ENCODE measurements at places on chromosomes 2 and 18. TPM values are rescaled to one million over a fixed set of nuclear protein-coding genes. Genes with fewer than 3 reads are reported as not detected.

Gene RRM2
- 5.4 TPM for total RNA-seq

Gene SLC8A1
- 82.9 TPM for total RNA-seq

Gene TEX44
- total RNA-seq = not detected

Gene SPP2
- total RNA-seq = not detected

Gene FAHD2A
- 47.4 TPM for total RNA-seq

Gene DYTN
- not detected for total RNA-seq

DNA sequence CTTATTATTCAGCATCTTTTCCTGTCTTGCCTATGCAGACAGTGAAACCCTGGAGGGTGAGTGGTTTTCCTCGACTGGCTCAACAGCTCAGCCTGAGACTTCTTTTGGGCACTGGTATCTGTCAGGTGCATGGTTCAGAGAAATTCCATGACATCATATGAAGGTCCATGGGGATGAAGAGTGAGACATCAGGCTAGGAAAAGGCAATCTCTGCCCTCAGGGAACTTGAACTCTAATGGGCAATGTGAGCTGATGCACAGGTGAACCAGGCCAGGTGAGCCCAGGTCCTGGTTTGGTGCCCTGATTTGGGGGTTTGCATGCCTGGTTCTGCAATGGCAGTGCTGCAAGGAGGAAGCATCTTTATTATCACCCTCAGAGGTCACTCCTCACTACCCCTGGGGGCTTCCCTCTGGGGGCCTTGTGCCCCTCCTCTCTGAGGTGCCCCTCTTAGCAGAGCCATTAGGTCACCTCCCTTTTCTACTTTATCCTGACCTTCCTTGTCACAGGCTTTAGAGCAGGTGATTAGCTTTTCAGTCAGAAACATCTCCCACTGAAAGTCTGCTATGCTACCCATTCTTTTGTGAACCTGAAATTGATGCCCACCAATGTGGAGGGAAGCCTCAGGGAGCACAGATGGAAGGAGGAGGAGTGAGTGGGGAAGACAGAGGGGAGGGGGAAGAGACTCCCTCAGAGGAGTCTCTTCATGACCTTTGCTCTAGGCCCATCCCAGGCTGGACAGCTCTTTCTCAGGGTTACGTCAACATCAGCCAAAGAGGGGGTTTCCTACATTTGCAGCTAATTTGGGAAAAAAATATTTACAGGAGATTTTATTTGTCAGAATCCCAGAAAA is 47.3 kb downstream of the MERTK start:
- no peak for DNase-seq

- no peak for DNase-seq
These were observed 23.2 kb downstream of the MAP4K4 start for GRCh38 chr2:101720732-101721131.

DNA sequence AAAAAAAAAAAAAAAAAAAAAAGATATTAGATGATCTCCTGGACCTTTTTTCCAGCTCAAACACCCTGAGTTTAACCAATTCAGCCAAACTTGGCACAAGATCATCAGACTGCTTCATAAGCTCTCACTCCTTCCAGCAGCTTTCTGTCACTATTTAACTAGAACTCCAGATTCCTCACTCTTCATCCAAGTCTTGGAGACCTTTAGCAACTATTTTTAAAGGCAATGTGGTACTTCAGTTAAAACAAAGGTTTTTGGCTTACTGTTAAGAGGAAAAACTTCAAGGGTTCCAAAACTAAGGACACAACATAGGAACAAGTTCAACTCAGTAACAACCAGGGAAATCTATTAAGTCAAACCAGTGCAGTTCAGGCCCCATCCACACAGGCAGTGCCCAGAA is 23.2 kb downstream of the LAMA1 start:
- DNase-seq = no peak

DNA sequence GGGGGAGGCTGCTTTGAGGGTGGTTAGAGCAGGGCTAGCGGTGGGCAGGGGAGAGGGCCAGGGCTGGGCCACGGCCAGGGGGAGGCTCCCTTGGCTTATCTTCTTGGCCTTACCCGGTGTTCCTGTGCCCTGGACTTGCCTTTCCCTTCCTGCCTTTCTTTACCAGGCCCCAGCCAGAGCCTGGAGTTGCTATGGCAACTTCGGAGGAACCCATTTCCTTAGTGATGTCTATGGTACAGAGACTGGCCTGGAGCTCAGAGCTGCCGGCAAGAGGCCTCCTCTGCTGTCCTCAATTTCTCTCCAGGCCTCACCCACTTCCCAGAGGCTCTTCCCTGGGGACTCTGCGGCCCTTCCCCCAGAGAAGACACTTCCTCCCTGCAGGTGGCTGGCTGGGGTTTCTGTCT is 11.5 kb downstream of the SPEG start:
- DNase-seq = no peak

GRCh38 chr2:11552260-11552638 is 18.4 kb downstream of the GREB1 start:
- DNase-seq = no peak

DNA sequence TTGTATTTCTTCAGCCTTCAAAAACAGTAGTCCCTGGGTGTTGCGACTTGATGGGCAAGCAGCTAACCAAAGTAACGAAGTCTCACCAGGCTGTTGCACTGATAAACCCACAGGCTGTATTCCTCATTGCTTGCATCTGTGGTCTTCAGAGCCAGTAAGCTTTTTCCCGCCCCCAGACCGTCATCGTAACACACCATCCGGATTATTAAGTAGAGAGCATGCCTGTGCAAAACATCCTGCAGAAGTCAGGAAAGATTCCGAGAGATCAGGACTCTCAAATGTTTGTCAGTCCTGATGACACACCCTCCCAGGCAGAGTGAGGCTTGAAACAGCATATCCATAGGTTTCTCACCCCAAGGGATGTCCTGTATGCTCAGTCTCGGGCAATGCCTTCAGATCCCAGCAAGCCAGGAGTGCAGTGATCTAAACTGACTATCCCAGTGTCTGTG is 15.9 kb downstream of the ITGB1BP1 start:
- DNase-seq = no peak

- DNase-seq = no peak
These were observed 306.7 kb upstream of the CCDC68 start for GRCh38 chr18:55265984-55266383.

DNA sequence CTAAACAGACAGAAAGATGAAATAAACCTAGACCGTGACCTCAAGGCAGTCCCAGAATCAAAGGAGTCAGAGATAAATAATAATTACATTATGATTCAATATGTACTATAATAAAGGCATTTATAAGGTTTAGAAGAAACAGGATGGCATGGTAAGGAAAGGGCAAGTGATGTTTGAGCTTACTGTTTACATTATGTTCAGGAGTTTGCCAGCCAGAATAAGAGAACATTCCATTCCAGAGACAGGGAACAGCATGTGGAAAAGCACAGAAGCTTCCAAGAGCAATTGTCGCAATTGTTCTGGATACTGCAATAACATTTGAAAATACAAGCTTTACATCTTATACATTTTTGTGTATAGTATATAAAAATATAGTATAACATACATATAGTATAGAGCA is 50.0 kb upstream of the FRZB start:
- DNase-seq = no peak

- no peak for DNase-seq
These were observed 50.8 kb downstream of the PID1 start for GRCh38 chr2:229220254-229220653.

- DNase-seq = no peak
These were observed 38.5 kb downstream of the REV1 start for GRCh38 chr2:99451280-99451679.

- DNase-seq = no peak
These were observed 41.3 kb downstream of the RALB start for GRCh38 chr2:120294008-120294340.

- DNase-seq = no peak
These were observed 342.8 kb downstream of the EIPR1 start for GRCh38 chr2:3034856-3035255.

- no peak for DNase-seq
These were observed 80.3 kb upstream of the FAM237A start for GRCh38 chr2:206561962-206562361.

DNA sequence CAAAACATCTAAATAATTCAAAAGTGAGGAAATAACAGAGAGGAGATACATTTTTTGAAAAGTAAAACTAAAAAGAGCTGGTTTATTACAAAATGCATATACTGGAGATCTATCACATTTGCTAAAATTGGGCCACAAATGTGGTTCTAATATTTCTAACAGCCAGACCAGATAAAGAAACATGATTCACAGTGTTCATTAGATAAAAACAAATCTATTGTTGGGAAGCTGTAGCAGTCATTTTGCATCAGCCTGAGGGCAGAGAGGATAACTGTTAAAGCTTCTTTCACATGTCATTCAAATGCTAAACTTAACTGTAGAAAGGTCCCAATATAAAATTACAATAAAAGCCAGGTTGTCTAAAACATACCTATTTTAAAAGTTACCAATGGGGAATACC is 148.3 kb downstream of the GULP1 start:
- DNase-seq = no peak

DNA sequence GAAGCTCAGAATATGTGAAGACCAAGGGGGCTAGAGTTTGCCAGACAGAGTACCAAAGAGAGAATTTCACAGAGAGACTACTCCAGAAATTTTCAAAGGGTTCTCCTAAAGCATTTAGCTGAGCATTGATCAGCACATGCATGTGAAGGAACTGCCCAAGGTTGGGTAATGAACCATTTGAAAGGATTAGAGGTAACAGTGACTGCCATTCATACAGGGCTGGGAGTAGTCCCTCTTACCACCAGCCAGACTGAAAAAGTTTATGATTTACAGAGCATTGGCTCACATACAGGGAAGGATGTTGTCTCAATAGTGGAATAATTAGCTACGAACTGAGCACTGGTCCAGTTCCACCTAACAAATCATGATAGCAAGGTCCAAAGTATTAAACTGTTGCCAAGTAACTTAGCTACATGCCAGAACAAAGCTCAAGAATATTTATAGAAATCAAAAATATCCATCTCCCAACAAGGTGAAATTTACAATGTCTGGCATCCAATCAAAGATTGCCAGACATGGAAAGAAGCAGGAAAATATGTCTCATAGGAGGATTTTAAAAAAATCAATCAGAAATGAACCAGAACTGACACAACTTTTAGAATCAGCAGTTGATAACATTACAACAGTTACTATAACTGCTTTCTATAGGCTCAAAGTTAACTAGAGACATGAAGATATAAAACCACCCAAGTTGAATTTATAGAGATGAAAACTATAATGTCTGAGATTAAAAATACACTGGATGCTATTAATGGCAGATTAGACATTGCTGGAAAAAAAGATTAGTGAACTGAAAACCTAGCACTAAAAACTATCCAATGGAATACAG is 25.7 kb upstream of the RNF103 start:
- DNase-seq = peak; percentile 55

GRCh38 chr2:24304098-24304497 is 56.2 kb downstream of the ITSN2 start:
- peak; percentile 43 for DNase-seq

DNA sequence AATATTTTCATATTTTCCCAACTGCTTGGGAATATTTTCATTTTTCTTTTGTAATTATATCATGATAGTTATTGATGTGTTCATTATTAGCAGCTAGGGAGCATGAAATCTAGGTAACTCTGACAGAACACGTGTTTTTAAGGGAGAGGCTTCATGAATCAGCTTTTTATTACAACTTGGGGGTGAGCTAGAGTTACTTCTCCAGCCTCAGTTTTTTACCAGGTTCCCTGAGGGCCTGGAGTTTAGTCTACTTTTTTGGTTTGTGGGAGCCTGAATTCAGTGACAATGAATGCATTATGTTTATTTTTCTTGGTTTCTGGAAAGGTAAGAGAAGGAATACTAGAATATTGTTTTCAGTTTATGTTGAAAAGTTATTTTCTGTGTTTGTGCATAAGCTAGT is 18.0 kb downstream of the NAB1 start:
- DNase-seq = no peak

- no peak for DNase-seq
These were observed 36.8 kb upstream of the GPD2 start for GRCh38 chr2:156399224-156399949.

All from mucosa of gallbladder (tissue), 1 donor.